Stimulated activated CD4-positive, alpha-beta T cell treated with anti-CD3 and anti-CD28 coated beads, Interleukin-12 subunit alpha, Interleukin-12 subunit beta, amount 100 ng/mL, for 24 hours (primary cell): ENCODE measurements at places on chromosomes 11 and 22.

GRCh38 chr11:110830344-110830743, 118.1 kb upstream of the ARHGAP20 start:
- DNase-seq = no peak

- DNase-seq = no peak
Observed at GRCh38 chr11:44718612-44719390, 8.0 kb upstream of the TSPAN18 start.

GRCh38 chr11:57417056-57417455, 9.9 kb downstream of the SLC43A3 start:
- DNase-seq = no peak

DNA sequence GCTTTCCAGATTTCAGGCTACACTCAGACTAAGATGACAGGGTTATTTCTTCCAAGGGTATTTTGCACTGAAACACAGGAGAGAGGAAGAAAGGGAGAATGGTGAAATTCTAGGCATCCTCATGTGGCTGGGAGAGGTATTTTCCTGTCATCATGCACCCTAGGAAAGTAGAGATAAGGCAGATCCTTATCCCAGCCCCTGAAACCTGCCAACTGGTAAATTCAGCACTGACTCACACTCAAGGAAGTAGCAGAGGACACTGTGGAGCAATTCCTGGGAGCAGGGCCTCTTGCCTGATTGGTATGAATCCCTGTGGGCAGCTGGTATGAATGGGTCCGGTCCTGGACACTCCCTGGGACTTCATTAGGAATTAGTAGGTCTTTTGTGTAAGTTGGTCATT, 37.6 kb upstream of the SLC5A1 start:
- DNase-seq = no peak
